Liver (tissue), 10 donors: ENCODE measurements at places on chromosomes 16 and 17.

GRCh38 chr17:31495022-31495885 is 103.8 kb downstream of the RAB11FIP4 start:
- H3K27ac ChIP-seq: peak overlapping the region; percentile 61
- H3K27me3 ChIP-seq: no peaks in the 10 kb centered on the region
- no peak overlapping the region for H3K4me3 ChIP-seq
- peaks cover 57% of the 10 kb centered on the region for H3K4me1 ChIP-seq
- no peak for DNase-seq

DNA sequence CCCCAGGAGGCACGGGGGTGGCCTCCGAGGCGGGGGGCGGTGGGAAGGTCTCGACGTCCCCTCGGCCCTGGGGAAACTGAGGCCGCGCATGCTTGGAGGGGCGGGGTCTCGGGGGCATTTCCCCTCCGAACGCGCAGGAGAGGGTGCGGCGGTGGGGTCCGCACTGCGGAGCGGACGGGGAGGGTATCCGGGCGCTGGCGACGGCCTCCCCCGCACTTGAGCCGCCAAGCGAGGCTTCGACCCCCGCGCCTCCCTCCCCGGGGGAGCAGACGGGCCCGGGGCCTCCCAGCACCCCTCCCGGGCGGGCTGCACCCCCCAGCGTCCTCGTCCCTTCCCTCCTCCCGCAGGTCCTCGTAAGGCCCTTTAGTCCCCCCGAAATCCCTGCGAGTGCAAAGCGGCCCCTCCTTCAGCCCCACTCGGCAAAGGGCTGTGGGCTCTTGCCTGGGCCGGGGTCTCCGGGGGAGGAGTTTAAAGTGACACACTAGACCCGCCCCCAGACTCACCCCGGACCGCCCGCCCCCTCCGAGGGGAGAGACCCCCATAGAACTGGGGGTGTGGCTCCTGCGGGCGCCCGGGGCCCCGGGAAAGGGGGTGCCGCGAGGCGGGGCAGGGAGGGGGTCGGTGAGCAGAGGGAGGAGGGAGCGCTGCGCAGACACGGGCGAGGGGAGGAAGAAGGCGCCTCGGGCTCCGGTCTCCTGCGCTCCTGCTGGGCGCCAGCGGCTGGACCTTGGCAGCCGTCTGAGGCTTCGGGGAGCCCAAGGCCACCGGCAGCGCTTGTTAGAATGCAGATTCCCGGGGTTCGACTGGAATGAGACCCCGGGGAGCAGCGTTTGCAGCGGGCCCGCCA is 632 bp downstream of the BAIAP3 start:
- no peak overlapping the region for H3K4me3 ChIP-seq
- H3K27me3 ChIP-seq: no peaks in the 10 kb centered on the region
- H3K27ac ChIP-seq: no peak overlapping the region
- no peak for DNase-seq
- peaks cover 11% of the 10 kb centered on the region for H3K4me1 ChIP-seq

DNA sequence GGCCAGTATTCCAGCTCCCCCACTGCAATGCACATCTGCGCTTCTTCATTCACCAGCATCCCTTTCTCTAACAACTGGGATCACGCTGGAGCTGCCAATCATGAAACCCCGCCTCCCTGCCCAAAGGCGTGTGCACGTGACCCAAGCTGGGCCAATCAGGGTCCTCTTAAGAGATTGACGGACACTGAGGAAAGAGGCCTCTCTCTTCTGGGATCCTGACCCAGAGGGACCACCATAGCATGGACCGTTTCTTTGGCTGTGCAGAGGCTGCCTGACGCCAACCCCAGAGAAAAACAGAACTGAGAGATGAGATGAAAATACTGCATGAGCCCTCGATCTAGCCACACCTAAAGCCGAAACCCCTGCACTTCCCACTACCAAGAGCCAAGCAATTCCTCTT is 32.0 kb downstream of the COTL1 start:
- no peak overlapping the region for H3K27ac ChIP-seq
- H3K4me3 ChIP-seq: no peak overlapping the region
- no peak for DNase-seq
- H3K36me3 ChIP-seq: no peaks in the 10 kb centered on the region
- no peaks in the 10 kb centered on the region for H3K4me1 ChIP-seq
- no peaks in the 10 kb centered on the region for H3K27me3 ChIP-seq

DNA sequence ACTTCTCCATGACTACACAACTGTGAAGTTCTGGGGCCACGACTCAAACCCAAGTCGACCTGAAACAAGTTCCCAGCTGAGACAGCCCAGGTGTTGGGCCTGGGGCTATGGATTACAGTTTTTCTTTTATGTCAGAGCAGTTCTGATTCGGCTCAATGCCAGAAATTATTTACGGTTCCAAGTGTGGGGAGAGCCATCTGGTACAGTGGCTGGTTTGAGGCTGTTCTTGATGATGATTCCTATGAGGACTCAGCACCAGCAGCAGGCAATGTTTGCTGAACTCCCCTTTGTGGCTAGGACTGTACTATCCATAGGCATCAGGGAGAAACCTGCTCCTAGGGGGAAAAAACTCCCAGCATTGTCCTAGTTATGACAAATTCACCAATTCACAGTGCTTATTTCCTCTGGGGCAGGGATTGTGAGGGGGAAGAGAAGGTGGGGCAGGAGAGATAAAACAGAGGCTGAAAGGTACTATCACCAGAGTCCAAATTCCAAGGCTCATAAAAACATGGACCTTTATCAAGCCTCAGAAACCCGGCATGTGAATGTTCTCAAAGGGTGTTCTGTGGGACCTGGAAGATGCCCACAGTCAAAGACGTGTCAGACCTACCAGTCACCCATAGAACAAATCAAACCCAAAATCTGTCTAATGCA is 18.2 kb upstream of the CMTM4 start:
- H3K4me3 ChIP-seq: no peak overlapping the region
- H3K36me3 ChIP-seq: peaks cover 2% of the 10 kb centered on the region
- no peak overlapping the region for H3K27ac ChIP-seq
- H3K27me3 ChIP-seq: no peaks in the 10 kb centered on the region

GRCh38 chr16:88702371-88703210 is 3.6 kb downstream of the RNF166 start:
- H3K27ac ChIP-seq: peak overlapping the region; percentile 84
- no peak for DNase-seq
- no peaks in the 10 kb centered on the region for H3K36me3 ChIP-seq
